ENCODE measurements at places on chromosomes 6 and 20. TPM values are rescaled to one million over a fixed set of nuclear protein-coding genes. Genes with fewer than 3 reads are reported as not detected.

CGA gene
- not detected for total RNA-seq

SAMD3 gene
- total RNA-seq: 0.81 TPM

DNA sequence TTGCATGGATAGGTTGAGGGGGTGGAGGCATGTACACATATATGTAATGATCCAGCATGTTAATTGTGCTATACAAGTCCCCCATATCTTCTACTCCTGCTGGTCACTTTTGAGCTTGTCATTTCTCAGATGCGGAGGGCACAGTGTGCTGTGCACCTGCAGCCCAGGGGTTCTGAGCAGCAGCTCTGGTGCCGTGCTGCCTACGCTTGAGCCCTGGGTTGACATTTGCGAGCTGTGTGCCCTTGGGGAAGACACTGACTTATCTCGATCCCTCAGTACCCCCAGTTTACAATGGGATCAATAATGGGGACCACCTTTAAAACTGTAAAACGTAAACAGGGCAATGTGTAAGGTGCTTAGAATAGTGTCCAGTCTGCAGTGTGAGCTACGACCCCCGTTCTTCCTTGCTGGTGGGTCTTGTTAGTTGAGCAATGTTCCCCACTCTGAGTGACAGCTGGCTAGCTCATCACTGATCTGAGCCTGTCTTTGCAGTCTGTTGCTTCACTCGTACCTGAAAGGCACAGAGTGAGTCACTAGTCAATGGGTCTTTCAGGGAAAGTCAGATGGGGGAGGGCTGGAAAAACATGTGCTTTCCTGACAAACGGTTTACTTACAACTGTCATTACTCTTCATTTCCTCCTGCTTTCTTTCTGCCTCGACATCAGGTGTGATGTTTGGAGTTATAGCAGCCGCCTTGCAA, 91.7 kb downstream of the SLC2A10 start:
- DNase-seq: no peak

DNA sequence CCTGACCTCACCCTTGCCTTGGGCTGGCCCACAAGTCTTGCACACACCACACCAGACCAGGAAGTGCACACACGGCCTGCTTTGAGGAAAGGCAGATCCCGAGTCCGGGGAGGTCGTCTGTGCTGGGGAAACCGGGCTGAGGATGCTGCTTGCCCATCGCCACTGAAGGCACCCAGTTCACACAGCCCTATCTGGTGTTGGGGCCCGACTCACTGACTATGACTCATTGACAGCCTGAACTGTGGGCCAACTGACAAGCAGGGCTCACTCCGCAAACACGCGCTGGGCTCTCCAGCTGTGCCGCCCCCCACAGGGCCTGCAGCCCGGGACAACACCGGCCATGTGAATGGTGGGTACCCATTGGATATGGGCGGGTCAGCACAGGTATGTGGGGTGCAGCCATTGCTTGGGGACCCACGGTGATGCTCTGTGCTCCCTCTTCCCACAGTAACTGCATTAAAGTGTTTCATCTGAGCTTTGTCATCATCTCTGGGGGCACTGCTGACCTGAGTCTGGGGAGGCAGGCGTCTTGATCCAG, 1.6 kb downstream of the SAMD10 start:
- DNase-seq: peak; percentile 66

GRCh38 chr6:14499841-14500240, 382.3 kb downstream of the CD83 start:
- DNase-seq: no peak

DNA sequence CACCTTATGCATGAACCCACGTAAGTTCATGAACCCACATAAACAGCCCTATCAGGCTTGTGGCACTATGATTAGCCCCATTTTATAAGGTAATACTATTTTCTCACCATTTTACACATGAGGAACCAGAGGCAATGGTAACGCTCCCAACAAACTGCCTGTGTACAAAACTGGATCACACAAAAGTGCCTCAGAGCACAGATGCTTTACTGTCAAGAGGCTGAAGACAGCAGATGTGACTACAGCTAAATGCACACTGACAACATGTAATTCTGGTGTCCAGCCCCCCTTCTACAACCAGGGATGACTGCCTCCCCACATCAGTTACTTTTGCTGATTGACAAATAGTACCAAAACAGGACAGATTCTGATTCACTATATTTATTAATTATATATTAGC, 69.6 kb downstream of the GMDS start:
- no peak for DNase-seq

- no peak for DNase-seq
Measured at GRCh38 chr6:131849799-131850198, 42.0 kb downstream of the ENPP1 start.

GRCh38 chr6:134810402-134810801, 139.5 kb downstream of the ALDH8A1 start:
- no peak for DNase-seq
